NCI-H2171 (cell line): ENCODE measurements at places on chromosomes 13 and 19.

DNA sequence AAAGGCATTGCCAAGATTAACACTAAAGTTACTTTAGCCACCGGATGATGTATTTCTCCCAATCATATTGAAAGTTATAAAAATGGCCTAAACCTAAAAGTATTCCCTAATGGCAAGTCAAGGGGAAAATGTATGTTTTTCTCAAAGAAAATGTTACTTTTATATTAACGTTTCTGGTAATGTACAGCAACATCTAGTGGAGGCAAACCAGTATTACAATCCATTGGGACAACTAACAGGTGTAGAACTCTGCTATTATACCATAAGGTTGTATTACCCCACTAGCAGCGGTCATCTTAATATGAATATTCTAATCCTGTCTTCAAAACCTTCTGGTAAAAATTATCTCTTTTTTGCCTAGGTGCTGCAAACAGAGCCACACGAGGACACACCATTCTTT, 69.2 kb downstream of the ZNF100 start:
- no peak for DNase-seq

- DNase-seq: no peak
Observed at GRCh38 chr19:6736917-6737283, 480 bp downstream of the GPR108 start.

- DNase-seq: no peak
Observed at GRCh38 chr19:37309834-37310575, 60.9 kb upstream of the ZNF527 start.

GRCh38 chr13:39602277-39602613, 748 bp downstream of the LHFPL6 start:
- no peak for DNase-seq

DNA sequence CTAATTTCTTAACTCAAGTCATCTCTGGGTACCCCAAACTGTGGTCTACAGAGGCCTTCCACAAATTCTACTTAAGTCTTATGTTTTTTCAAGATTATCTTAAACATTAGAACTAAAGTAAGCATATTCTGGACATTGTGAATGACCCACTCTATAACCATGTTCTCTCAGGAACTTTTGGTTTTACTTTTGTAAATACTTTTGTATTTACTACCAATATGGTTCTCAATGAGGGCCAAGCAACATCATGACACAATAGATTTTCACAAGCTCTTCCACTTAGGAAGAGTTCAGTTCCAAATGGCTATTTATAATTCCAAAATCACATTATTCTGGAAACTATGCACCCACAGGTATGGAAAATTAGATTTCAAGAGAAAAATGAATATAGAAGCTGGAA, 10.8 kb downstream of the DIAPH3 start:
- DNase-seq: no peak

DNA sequence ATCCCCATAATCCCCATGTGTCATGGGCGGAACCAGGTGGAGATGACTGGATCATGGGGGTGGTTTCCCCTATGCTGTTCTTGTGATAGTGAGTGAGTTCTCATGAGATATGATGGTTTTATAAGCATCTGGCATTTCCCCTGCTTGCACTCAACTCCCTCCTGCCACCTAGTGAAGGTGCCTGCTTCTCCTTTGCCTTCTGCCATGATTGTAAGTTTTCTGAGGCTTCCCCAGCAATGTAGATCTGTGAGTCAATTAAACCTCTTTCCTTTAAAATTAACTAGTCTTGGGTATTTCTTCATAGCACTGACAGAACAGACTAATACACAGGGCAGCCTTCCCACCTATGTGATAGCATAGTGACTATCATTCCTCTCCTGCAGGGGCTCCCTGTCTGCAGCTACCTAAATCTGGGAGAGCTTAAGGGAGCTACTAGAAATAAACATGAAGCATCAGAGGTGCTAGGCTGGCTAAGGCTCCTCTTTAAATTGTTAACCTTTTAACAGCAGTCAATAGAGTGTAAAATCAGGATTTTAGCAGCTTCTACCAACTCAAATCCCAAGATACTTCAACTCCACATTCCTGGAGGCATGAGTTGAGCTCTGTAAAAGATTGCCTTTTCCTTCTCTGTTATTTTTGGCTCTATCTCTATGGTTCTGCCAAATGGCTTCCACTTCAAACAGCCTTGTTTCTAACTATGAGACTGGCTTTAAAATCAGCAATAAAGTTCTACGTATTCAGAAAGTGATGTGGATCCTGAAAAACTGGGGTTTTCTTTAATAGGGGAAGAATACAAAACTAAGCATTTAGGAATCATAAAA, 112.3 kb downstream of the VWA8 start:
- no peak for DNase-seq
